T-helper 17 cell (primary cell): ENCODE measurements at places on chromosomes 3 and 15.

- H3K27me3 ChIP-seq, result no peaks in the 10 kb centered on the region
- DNase-seq, result no peak
- peaks cover 44% of the 10 kb centered on the region for H3K4me1 ChIP-seq
These were observed 23.0 kb downstream of the CMTM7 start for GRCh38 chr3:32414522-32415202.

DNA sequence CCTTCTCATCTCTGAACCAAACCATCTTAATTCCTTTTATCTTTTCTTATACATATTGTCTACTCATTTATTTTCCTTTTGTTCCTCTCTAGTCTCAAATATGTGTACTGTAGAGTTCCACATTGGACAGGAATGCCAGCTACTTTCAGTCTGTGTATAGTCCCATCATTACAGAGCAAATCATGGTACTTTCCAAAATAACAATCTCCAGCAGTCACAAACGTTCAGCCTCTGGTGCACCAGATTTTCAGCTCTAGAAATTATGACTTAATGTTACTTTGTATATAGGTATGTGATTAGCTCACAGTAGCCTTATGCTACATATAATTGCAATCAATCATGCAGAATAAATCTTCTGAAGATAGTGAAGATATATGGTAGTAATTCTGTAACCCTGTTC lies 32.5 kb upstream of the TM4SF4 start:
- H3K4me1 ChIP-seq, result no peaks in the 10 kb centered on the region
- DNase-seq, result no peak
- no peak overlapping the region for H3K27ac ChIP-seq

DNA sequence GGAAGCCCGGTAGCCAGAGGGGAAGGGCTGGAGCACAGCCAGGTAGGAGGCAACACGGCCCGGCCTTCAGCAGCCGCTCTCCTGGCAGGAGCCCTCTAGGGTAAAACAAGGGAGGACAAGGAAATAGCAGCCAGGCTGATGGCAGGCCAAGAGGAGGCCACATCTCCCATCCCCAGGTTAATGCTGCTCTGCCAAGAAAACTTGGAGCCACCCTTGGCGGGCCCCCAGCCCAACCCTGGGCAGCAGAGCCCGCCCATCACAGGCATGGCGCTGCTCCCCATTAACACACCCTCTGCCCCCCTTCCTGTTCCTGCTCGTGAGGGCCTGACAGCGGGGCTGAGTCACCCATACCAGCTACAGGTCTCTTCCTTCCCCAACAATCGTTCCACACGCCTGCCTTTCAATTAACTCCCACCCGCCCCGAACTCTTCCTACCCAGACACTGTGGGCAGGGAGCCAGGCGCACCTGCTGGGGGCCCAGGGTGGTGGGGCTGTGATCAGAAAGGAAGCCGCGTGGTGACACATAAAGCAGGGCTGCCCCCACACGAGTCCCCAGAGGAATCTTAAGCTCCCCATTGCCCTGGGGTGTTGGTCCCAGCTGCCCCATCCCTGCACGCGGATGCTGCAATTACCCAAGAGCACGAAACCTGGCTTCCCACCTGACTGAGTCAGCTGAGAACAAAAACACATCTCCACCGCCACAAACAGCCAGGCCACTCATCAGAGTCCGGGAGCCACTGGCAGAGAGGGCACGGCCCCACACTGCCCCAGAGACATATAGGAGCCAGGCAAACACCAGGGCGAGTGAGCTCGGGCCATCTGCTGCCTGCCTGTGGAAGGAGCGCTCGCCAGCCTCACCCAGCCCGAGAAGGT lies at the start of gene C15orf62:
Gene C15orf62, plus strand, starts transcription at position 707 of the 873 bp plus-strand sequence. CDS start 516 bp downstream, outside the sequence.
- no peaks in the 10 kb centered on the region for H3K36me3 ChIP-seq
- no peak for DNase-seq
- no peaks in the 10 kb centered on the region for H3K27me3 ChIP-seq
- peak within 1 kb of the TSS; percentile 61 for H3K4me3 ChIP-seq

DNA sequence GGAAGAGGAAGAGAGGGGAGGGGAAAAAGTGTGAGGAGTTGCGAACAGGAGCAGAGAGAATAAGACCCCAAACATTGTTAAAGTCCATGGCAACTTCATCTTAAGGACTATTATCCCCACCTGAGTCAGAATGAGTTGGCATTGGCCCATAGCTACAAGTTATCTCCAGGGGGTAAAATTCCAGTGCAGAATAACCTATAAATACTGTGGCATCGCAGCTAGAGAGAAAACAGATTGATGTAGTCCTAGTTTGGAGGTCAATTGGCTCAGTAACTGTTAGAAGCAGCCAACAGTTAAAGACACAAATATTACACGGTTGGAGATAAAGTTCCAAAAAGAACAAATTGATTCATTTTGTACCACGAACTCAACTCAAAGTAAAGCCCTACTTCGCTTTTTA lies 313.9 kb upstream of the CCDC54 start:
- H3K36me3 ChIP-seq, result no peaks in the 10 kb centered on the region
- peaks cover 10% of the 10 kb centered on the region for H3K4me1 ChIP-seq
- H3K4me3 ChIP-seq, result no peak overlapping the region

DNA sequence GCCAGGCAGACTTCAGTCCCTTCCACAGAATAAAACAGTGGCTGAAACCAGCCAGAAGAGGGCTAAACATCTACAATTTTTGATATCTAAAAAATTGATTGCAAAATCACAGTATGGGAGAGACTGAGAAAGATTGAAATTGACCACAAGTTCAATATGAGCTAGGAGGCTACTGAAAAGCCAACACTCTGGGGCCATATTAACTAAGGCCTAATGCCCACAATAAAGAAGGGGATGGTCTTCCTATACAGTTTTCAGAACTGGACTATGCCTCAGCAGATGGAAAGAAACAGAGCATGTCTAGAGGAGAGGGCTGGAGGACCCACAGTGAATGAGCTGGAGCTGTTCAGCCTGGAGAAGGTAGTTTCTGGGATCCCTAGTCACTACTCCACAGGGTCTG lies 53.2 kb downstream of the WNT7A start:
- H3K36me3 ChIP-seq, result peaks cover 9% of the 10 kb centered on the region
- no peak for DNase-seq
- H3K4me1 ChIP-seq, result peaks cover 12% of the 10 kb centered on the region

- H3K27me3 ChIP-seq, result no peaks in the 10 kb centered on the region
- H3K4me3 ChIP-seq, result no peak overlapping the region
- peaks cover 44% of the 10 kb centered on the region for H3K4me1 ChIP-seq
These were observed 131.8 kb downstream of the SLCO3A1 start for GRCh38 chr15:91985297-91985696.

- H3K4me3 ChIP-seq, result no peak overlapping the region
- no peaks in the 10 kb centered on the region for H3K27me3 ChIP-seq
- H3K36me3 ChIP-seq, result peaks cover 2% of the 10 kb centered on the region
- no peak overlapping the region for H3K27ac ChIP-seq
- H3K4me1 ChIP-seq, result peaks cover 22% of the 10 kb centered on the region
- DNase-seq, result no peak
These were observed 92.3 kb downstream of the RAP2B start for GRCh38 chr3:153254361-153254760.

DNA sequence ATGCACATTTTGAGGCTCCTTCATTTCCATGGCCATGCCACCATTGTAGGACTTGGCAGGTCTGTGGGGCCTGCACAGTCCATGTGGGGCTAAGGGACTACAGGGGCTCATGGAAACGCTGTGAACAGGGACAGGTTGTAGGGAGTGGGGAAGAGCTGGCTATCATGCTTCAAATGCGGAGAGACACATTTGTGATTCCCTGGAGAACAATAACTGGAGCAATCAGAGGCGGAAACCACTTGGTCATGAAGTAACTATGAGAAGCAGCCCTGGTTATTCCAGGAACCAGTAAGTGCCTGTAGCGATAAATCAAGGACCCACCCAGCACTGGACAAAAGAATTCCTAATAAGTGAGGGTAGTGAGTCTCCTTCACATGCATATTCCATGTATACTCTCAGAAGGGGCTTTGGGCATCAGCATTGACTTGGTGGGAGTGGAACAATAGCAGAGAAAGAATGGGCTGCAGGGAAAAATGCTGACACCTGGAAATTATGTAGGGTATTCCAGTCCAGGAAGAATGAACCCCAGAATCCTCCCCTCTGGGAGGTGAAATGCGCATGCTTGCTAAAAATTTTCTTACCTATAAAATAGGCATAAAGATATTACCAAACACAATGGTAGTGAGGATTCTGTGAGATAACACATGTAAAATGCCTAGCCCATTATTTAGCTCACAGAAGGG lies 251.4 kb upstream of the ROPN1 start:
- H3K36me3 ChIP-seq, result peaks cover 2% of the 10 kb centered on the region
- no peak overlapping the region for H3K27ac ChIP-seq
- DNase-seq, result no peak
- H3K27me3 ChIP-seq, result peaks cover 8% of the 10 kb centered on the region

DNA sequence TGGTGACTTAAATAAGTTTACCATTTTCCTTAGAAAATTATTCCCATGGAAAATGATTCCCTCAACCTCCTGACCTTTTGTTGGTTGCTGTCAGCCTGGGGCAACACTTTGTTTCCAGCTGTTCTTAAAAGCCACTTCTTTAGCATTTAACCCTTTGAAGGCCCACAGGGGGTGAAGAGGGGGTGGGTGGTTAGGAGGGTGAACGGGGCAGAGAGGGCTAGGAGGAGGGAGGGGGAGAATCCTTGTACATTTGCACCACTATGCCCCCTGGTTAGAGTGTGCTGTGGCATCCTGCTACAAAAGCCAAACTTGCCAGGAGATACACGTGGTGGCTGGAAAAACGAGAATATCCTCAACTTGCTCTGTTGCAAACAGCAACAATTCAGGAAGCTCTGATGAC lies 273.2 kb upstream of the RGMA start:
- H3K4me1 ChIP-seq, result no peaks in the 10 kb centered on the region
- DNase-seq, result no peak
- H3K36me3 ChIP-seq, result no peaks in the 10 kb centered on the region

DNA sequence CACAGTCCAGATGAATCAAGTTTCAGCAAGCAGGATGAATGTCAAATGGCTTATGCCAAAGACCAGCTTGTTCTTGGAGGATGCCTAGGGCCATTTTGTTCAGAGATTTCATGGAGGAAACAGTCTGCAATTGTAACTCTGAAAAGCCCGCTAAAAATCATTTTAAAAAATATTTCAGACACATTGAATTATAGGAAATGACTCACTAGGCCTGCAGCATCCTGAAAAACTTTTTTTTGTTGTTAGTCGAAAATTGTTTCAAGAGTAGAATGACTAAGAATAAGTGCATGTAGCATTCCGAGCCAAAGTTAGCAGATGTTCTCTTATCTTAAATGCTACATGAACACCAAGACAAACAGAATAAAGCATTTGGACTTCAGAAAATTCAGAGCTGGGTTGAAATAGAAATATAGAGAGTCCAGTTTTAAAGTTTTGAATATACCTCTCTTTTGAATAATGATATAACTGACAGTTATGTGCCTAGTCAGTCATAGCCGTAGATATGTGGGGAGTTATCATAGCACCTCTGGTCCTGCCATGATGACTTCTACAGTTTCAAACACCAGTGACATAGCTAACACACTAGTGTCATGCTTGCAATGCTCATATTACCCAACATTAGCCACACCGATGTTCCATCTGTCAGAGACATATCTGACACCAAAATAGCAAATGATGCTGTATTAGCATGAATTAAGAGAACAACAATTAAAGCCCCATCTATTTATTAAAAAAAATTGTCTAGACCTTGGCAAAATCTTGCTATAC lies 1462.8 kb upstream of the GBE1 start:
- no peak overlapping the region for H3K4me3 ChIP-seq
- no peak overlapping the region for H3K27ac ChIP-seq
- no peaks in the 10 kb centered on the region for H3K27me3 ChIP-seq
- no peaks in the 10 kb centered on the region for H3K4me1 ChIP-seq
- H3K36me3 ChIP-seq, result no peaks in the 10 kb centered on the region
- no peak for DNase-seq

DNA sequence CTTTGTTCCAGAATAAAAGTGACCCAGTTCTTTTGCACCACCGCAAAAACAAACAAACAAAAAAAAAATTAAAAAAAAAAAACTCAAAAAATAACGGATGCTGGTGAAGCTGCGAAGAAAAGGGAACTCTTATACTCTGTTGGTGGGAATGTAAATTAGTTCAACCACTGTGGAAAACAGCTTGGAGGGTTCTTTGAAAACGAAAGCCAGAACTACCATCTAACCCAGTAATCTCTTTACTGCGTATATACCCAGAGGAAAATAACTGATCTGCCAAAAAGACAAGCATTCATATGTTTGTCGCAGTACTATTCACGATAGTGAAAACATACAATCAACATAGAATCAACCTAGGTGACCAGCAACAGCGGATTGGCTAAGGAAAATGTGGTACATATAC lies 298.9 kb upstream of the CBLB start:
- peaks cover 13% of the 10 kb centered on the region for H3K4me1 ChIP-seq
- no peak overlapping the region for H3K27ac ChIP-seq
- DNase-seq, result no peak
- H3K27me3 ChIP-seq, result no peaks in the 10 kb centered on the region
- H3K4me3 ChIP-seq, result no peak overlapping the region

- no peak for DNase-seq
- H3K4me3 ChIP-seq, result no peak overlapping the region
- peaks cover 68% of the 10 kb centered on the region for H3K27me3 ChIP-seq
- H3K27ac ChIP-seq, result no peak overlapping the region
These were observed 4.7 kb upstream of the GNB4 start for GRCh38 chr3:179455954-179456353.

DNA sequence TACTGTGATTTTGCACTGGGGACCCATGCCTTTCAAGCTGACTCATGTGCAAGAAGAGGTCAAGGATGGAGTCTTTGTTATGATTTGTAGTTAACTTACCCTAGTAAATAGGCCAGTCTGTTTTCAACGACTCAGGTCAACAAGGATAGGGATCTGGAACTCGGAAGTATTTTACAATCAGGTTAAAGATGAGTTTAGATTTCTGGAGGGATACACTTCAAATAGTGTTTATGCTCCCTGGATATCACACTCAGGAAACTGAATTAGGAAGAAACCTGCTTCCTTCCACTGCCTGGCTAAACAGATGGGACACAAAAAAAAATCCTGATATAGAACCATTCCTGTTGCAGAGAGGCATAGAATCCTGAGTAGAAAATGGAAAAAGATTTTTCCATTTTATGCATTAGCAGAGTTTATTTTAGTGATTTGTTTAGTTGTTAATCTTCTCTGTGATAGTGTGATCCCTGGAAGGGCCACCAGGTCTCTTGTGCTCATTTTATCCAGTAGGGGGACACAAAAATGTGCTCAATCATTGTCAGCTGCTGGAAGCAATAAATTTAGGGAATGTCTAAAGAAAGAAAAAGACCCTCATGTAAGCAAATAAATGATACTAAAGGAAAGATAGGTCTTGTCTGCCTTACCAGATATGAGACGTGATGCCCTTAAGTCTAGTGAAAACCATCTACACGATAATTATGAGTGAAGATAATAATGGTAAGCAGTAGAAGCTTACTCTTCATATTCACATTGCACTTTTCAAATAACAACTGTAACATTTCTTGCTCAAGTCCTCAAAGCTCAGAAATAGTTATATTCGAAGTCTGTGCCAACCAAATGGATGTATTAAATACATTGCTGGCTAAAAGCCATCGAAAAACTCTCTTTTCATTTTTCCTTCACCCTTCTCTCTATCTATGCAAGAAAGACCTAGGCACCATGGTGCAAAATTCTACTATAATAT lies 452.1 kb upstream of the KCNMB2 start:
- H3K4me1 ChIP-seq, result peaks cover 15% of the 10 kb centered on the region
- peaks cover 3% of the 10 kb centered on the region for H3K36me3 ChIP-seq
- H3K4me3 ChIP-seq, result peak overlapping the region; percentile 58
